ENCODE measurements at places on chromosomes 16 and 17. TPM values are rescaled to one million over a fixed set of nuclear protein-coding genes. Genes with fewer than 3 reads are reported as not detected.
A peak's percentile ranks its signal among the peaks of the same experiment; 100 is the strongest.

DNA sequence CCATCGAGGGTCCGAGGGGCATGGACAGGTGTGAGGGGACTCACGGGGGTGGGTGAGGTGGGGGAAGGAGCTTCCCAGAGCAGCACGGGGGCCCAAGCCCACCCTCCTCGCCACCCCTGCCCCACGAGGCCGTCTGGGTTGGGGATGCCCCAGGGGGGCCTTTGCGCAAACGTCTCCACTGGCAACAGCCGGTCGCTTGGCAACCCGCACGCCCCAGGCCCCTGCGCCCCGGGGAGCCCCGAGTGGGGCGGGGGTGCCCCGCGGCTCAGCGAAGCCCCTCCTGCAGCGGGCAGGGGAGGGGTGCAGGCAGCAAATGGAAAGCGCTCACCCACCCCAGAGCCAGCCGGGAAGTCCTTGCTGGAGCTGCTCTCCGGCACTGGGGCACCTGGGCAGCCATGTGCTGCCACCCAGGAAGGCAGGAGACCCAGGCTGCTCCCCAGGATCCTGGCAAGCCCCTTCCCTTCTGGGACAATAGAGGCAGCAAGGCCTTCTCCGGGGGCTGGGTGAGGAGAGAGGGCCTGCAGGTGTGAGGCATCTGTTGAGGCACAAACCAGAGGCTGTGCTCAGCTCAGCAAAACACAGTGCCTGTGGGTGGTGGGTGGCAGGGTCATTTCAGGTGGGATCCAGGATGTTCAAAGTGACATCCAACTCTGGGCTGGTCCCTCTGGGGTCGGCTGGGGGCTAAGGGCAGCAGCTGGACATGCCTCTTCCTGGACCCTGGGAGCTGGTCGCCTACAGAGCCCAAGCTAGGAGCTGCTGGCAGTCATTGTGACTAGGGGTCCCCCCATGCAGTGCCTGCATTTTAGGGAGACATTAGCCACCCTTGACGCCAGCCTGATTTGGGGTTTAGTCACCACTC, 80.9 kb upstream of the CBX4 start:
- no peak for DNase-seq

GRCh38 chr16:15031179-15031578, 24.7 kb downstream of the NTAN1 start:
- no peak for DNase-seq

DNA sequence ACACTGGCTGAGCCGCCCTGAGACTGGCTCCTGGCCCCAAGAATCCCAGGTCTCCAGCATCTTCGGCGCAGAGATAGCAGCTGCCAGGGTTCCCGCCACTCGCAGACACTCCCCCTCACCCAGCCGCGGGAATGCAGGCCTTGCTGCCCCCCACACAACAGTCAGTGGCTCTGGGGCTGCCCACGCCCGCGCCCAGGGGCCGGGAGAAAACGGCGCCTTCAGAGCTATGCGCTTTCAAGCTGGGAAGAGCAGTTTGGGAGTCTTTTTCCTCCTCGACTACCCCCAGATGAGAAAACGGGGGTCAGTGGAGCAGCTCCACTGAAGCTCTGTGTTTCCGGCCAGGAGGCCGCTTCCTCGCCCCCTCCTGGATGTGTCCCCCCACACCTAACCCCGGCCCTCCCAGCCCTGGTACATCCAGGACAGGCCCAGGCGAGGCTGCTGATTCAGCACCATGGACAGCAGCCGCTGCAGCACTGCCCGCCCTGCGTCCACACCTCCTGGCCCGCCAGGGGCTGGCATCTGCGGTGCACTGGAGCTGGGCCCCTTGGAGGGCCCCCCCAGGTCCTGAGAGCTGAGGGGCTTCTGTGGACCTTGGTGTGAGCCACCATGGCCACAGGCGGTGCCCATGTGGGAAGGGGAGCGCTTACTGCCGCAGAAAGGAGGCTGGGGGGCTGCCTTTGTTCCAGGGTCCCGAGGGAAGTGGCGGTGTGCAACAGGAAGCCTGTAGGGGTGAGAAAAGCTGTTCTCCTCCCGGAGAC, 35.7 kb downstream of the CACNA1H start:
- peak; percentile 63 for DNase-seq

DNA sequence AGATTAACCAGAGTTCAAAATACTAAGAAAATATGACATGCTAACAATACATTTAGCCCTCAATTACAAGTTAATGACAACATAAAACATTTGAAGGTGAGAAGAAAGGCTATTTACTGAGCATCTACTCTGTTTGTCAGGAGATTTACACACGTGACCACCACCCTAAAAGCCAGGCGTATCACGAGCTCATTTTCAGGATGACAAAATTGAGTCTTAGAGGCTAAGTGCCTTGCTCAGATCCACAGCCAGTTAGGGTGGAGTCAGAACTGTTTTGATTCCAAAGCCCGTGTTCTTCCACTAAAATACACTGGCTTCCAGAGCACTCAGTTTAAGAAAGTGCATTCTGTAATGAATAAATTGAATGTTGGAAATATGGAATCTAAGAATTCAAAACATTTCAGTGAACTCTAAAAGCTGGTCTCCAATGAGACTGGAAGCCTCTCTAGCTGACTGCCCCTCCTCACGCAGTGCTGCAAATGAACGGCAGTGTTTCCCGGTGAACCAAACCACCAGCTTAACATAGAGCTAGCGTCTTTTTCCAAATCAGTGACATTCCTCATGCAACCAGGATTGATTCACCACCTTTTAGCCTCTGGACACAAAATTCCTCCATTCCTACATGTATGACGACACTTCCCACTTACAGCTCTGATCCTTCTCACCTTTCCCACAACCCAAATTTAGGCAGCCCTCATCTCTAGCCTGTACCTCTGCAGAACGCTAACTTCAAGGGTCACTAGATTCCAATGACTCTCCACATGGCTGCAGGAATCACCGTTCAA, 5.9 kb downstream of the ZDHHC7 start:
- DNase-seq: no peak

- peak; percentile 55 for DNase-seq
Observed at GRCh38 chr17:38579934-38580333, 25.8 kb downstream of the SRCIN1 start.

DNA sequence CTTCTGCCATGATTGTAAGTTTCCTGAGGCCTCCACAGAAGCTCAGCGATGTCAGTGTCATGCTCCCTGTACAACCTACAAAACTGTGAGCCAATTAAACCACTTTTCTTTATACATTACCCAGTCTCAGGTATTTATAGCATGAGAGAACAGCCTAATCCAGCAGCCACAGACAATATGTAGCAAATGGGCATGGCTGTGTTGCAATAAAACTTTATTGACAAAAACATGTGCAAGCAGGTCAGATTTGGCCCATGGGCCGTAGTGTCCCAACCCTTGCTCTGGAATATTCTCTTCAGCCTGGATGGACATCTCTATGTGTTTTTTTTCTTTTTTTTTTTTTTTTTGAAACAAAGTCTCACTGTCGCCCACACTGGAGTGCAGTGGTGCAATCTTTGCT, 60.9 kb upstream of the EEF2KMT start:
- no peak for DNase-seq

GRCh38 chr17:45316434-45317110, at the start of gene MAP3K14:
Gene MAP3K14, minus strand, starts transcription at chr17:45317020. Its CDS starts 26,275 bp downstream, at chr17:45290745.
- DNase-seq: peak; percentile 79

DNA sequence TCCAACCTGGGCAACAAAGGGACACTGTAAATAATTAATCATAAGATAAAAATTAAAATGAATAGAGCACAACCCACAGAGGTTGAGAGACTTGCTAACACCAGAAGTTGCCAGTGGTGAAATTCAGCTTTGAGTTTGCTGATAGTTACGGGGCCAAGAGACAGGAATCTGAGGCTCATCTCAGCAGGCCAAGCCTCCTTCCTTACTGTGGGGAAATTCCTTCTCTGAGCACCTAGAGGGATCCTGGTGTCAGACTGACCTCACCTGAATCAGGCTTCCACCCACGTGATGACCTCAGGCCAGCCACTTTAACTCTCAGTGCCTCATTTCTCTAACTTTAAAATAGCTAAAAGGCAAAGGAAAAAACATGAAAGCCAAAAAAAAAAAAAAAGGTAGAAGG, 4.7 kb downstream of the ABAT start:
- DNase-seq: no peak

GRCh38 chr16:1332618-1333148, 762 bp upstream of the BAIAP3 start:
- DNase-seq: no peak

DNA sequence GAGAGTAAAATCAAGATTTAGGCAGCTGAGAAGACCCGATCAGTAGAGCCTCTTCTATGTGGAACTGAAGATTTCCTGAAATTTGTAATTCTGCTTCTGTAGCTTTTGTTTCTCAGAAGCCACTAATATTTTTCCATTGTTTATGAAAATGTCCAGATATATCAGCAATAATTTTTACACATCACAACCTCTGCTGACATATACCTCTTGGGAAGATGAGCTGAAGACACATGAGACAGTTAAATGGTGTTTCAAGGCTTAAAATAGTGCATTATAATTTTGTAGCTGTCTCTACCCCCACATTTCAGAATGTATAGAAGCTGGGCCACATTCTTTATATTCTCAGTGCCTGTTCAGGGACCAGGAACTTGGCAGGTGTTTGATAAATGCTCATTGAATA, 320.6 kb downstream of the HS3ST4 start:
- no peak for DNase-seq

- no peak for DNase-seq
Observed at GRCh38 chr16:83200005-83200779, 573.4 kb downstream of the CDH13 start.

- DNase-seq: no peak
Observed at GRCh38 chr16:54890381-54890780, 40.3 kb upstream of the IRX5 start.

DNA sequence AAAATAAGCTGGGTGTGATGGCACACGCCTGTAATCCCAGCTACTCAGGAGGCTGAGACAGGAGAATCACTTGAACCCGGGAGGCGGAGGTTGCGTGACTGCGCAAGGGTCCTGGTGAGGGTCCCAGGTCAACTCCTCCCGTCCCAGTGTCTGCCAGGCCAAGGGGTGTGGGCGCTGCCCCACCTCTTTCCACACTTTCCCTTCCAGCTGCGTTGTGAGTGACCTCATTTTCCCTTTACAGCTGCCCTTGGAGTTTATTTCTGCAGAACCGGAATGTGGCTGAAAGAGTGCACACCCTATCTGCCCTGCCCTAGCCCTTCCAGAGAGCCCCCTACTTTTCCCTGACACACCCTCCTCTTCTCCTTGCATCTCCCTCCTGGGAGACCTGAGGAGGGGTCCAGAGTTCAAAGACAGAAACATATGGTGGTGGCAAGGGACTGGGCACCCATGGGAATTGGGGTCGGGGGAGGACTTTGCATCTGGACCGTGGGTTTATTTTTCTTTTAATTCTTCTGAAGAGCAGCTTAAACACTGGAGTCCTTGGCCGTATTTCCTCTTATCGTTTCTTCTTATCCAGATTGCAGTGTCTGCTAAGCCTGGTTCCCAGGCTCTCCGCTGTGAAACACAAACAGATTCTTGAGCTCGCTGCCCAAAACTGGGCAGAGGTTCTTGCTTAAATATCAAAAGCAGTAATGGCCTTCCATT, 20.9 kb downstream of the MRC2 start:
- DNase-seq: peak; percentile 76

DNA sequence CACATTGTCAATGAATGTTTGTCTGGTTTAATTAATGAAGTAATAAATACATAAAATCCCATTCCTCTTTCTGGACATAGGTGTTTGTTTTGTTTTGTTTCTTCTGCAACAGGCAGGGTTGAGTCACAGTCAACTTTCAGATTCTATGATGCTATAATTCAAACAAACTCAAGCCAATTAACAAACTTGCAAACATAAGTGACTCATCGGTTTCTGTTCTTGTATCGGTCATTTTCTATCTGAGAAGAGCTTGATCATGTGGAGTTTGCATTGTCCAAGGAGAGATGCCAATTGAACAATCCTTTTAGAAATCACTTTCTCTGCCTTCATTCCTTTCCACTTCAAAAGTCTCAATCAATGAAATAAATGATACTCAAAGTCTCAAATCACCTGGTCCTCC, 294.2 kb upstream of the C16orf82 start:
- no peak for DNase-seq

- DNase-seq: no peak
Observed at GRCh38 chr17:43381204-43381603, 17.6 kb upstream of the ARL4D start.

GRCh38 chr17:72004611-72005331, 116.0 kb upstream of the SOX9 start:
- DNase-seq: peak; percentile 3

DNA sequence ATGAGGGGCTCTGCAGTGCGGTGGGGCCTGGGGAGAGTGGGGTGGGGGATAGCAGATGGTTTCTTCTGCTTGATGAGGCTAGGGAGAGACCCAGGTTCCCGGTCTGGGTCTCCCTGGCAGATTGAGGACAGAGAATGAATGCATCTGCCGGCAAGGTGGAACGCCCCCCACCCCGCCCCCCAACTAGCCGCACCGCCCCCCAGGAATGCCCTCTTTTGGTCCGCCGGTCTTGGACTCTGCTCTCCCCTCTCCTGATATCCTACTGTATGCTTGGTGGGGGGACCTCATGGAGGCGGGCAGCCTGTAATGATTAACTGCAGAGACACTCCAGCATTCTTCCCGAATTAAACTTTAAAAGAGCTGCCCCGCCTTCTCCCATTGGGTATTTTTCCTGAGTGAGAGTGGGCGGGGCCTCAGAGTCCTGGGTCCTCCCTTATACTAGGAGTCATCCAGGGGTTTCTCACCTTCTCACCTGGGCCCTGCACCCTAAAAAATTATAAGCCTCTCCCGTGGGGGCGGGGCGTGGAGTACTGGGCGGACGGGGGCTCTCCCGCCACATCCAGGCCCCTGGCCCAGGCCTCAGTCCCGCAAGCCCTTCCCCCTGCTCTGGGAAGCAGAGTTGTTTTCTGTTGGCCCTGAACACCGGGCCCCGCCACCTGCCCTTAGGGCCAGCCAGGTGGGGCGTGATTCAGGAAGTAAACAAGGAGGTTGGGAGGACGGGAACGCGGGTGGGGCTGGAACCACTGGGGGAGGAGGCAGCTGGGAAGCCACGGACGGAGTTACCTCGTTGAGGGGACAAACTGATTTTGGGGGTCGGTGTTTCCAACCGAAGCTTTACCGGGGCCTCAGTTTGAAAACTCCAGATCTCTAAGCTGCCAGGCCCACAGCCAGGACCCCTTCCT, 1.5 kb downstream of the GRB7 start:
- DNase-seq: no peak

- DNase-seq: no peak
Observed at GRCh38 chr16:57366544-57367040, 5.7 kb upstream of the CX3CL1 start.

DNA sequence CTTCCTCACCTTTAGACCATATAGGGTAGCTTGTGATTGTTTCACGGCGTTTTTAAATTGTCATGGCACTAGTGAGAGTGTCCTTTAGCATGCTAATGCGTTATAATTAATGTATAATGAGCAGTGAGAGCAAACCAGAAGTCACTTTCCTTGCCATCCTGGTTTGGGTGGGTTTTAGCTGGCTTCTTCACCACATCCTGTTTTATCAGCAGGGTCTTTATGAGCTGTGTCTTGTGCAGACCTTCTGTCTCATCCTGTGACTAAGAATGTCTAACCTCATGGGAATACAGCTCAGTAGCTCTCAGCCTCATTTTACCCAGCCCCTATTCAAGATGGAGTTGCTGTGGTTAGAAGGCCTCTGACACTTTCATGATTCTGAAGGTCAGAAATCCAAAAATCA, 370.9 kb upstream of the RBFOX1 start:
- DNase-seq: no peak

CREBBP gene
- 16.8 TPM for total RNA-seq

SEPTIN12 gene
- total RNA-seq: not detected

SOST gene
- total RNA-seq: not detected

SYCE1L gene
- total RNA-seq: 1.2 TPM

GP1BA gene
- not detected for total RNA-seq

JPH3 gene
- not detected for total RNA-seq

SRCIN1 gene
- 0.08 TPM for total RNA-seq

CHST5 gene
- total RNA-seq: not detected

FBXW10B gene
- 1.3 TPM for total RNA-seq

PIK3R6 gene
- total RNA-seq: not detected

CNTROB gene
- 11.3 TPM for total RNA-seq

Data from myocyte (in vitro differentiated cells).